NCI-H1092 (cell line): ENCODE measurements at places on chromosomes 7 and 10.

- peak; percentile 8 for DNase-seq
Measured at GRCh38 chr7:65371468-65371867, 2.2 kb upstream of the ZNF92 start.

GRCh38 chr10:121610798-121611323, 12.6 kb upstream of the FGFR2 start:
- no peak for DNase-seq

DNA sequence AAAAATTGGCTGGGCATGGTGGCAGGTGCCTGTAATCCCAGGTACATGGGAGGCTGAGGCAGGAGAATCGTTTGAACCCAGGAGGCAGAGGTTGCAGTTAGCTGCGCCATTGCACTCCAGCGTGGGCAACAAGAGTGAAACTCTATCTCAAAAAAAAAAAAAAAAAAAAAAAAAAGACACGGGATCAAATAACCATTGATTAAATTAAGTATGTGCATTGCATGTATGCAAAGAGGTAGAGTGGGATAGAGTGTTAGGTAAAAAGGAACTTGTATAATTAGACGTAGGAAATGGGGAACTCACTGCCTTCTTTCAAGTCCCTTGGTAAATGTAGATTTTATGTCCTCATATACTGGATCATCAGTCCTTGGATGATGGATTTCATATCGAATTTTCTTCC, 13.1 kb downstream of the VCL start:
- no peak for DNase-seq

GRCh38 chr10:131936736-131937135, 35.9 kb downstream of the PPP2R2D start:
- no peak for DNase-seq

DNA sequence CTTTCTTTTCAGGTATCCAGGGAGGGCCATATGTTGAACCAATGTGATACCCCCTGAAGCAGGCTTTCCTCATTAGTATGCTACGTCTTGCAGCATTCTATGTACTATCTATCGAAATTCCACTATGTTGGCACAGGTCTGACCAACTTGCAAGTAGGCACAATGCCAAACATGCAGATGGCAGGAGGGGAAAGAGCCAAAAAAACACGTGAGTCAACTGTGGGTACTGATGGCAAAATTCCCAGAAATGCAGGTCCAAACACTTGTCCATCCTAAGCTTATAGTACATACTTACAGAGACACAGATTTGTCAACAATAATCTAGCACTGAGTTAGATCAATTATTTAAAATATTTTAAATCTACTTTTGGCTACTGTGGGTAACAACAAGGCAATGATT, 394.9 kb downstream of the DGKB start:
- peak; percentile 87 for DNase-seq

- DNase-seq: no peak
Measured at GRCh38 chr10:68359189-68359588, 26.5 kb upstream of the PBLD start.

DNA sequence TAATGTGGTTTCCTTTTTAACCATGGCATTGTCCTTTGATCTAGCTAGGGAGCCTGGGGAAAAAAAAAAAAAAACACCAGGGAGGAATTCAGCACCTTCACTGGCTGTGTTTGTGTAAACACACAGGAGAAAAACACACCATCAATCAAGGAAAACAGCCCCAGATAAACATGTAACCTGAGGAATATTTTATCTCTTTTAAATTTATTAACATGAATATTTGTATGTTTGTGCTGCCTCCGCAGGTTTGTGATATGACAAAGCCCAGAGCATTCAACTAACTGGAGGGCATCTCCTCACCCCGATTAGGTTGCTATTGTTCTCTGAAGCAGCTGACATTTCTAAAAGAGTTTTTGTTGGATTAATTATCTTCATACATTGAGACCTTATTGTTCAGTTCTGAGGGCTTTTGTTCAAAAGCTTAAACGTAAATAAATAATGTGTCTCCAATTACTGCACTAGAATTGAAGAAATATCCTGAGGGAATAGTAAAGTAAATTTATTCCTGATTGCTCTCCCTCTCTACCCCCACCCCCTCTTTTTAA, 89.4 kb upstream of the SEMA3E start:
- no peak for DNase-seq

DNA sequence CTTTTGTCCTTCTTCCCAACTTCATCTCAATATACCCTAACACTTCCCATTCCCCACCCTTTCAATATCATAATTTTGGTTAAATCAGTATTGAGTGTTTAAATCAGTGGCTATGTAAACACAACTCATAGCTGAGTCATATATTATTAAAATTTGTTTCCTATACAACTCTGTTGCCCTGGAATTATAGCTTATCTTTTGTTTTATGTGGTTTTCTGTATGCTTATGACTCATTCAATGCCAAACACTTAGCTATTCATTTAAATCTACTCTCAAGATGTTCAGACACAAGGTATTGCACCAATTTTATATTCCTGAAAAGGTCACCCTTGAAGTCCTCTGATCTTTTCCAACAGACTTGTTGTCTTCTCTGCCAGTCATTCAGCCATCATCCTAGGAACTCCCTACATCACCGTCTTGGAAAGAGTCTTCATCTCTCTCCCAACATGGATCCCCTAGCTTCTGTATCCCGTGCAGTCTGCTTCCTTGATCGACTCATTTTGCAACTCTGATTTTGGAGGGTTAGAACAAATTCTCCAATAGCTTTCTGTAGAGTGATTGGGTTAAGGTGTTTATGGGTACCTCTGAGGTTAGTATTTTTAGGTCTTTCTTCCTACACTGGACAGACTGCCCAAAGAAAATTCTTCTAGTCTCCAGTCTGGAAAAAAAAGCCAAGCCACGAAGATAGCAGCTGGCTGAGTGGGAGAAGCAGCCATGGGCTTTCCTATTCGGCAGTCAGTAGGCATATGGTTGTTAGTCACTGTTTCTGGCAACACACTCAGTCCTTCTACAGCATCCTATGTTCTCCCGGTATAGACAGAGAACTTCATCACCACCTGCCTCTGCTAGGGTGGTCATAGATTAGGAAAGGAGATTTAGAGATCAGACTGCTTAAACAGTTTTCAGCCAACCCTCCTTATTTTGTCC, 102.1 kb downstream of the CRPPA start:
- DNase-seq: no peak

DNA sequence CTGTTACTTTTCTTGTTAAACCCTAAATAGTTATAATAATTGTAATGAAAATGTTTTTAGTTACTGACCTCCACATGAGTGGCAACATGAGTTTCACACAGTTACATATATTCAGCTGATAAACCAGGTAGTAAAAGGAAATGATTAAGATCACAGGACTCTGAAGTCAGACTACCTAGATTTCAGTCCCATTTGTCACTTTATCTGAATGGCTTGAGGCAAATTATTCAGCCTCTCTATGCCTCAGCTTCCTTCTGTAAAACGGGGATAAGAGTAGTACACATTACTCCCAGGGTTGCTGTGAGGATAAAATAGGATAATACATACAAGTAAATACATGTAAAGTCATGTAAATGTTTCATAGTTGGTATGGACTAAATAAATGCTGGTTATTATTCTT, 254.3 kb upstream of the LRRTM3 start:
- no peak for DNase-seq
